ENCODE measurements at places on chromosomes 4 and X.

DNA sequence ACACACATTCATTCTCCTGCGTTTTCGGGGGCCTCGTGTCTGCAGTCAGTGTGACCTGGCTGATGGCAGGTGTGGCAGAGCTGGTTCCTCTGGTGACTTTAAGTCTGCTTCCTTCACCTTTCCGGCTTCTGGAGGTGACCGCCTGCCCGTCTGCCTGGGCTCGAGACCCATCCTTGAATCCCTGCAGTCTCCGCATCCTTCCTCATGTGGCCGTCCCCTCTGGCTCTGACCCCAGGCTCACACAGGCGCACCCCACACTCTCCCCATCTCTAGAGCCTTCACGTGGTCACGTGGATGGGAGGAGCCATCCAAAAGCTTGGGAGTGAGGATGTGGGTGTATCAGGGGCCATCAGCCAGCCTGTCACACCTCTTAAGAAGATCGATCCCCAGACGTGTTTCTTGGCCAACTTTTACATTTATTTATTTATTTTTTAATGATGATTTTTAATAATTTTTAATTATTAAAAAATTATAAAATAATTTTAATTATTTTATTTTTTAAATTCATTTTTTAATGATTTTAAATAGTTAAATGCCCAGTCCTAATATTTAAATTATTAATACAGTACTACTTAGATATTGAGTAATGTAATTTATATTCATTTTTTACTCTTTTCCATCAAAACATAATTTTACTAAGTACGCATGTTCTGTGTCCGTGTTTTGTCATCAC is 20.9 kb downstream of the RGS12 start:
- no peak for DNase-seq

DNA sequence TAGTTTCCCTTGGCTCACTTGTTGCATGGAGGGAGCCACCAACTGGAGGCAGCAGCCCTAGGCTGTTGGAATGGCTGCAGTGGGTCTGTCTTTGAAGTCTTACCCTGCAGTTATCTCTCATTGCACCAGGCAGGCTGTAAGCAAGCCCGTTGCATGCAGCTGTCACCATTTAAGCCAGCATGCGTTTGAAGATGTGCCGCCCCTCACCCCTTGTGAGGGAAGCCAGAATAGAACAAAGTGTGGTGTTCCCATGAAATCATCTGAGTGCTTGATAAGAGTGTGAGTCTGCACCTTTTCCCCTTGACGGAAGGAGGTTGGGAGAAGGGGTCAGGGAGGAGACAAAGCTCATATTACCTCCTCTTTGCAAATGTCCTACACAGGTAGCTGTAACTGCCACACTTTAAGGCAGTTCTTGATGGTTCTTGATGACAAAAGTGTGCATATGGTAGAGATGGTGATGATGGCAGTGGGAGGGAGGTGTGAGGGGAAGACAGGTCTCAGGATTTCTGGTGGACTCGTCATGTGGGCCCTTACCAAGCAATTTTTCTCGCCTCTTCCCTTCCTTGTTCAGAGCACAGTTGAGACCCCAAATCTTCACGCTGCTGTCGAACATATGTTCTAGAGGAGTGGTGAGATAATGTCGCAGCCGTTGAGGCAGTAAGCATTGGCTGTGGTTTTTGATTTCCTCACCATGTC is 191.4 kb upstream of the LEF1 start:
- DNase-seq: no peak

DNA sequence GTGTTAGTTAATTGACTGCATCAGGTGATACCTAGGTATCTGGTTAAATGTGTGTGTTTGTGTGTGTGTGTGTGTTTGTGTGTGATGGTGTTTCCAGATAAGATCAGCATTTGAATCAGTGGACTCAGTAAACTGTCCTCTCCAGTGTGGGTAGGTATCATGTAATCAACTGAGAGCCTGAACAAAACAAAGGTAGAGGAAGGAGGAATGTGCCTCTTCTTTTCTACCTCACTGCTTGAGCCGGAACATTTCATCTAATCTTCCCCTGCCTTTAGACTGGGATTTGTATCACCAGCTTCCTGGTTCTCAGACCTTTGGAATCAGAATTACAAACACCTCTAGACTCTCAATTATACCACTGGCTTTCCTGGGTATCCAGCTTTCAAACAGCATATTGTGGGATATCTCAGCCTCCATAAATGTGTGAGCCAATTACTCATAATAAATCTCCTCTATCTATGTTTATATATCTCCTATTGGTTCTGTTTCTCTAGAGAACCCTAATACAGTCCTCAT is 120.5 kb downstream of the TBCK start:
- DNase-seq: no peak

DNA sequence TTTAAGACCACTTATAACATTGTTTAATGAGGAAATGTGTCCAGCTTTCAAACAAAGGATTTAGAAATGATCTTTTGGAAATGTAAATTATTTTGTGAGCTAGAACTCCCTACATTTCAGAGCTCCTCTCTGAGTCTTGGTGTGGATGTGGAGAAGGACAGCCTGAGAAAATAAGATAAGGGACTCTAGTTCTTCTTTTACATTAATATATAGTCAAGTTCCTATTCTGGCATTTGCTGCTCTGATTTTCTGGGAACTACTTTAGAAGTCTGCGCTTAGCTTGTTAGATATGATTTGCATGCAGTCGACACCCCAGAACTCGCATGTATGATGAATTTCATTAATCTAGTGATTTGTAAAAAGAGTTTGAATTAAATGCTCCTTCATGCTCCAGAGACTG is 45.5 kb downstream of the TSPAN7 start:
- no peak for DNase-seq

GRCh38 chrX:10617186-10617998 is 3.0 kb downstream of the MID1 start:
- DNase-seq: no peak

GRCh38 chr4:54554339-54554990 is 103.3 kb upstream of the KIT start:
- DNase-seq: no peak

- DNase-seq: no peak
These were observed 15.6 kb downstream of the RUFY3 start for GRCh38 chr4:70737409-70737808.

DNA sequence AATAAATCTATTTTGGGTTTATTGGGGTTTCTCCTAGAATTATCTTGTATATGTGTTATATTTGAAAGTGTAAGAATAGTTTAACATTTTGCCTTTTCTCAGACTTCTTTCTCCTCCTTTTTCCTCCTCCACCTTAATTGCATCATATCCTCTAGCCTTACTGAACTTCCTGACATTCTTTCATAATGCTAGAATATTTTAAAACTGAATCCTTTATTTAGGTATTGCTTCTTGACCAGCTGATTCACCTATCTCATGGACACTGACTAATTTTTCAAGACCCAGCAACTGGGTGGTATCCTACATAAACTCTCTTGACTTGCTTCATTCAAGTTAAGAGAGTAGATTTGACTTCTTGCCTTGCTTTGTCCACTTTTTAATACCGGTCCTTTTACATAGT is 1508.9 kb downstream of the STIM2 start:
- no peak for DNase-seq

DNA sequence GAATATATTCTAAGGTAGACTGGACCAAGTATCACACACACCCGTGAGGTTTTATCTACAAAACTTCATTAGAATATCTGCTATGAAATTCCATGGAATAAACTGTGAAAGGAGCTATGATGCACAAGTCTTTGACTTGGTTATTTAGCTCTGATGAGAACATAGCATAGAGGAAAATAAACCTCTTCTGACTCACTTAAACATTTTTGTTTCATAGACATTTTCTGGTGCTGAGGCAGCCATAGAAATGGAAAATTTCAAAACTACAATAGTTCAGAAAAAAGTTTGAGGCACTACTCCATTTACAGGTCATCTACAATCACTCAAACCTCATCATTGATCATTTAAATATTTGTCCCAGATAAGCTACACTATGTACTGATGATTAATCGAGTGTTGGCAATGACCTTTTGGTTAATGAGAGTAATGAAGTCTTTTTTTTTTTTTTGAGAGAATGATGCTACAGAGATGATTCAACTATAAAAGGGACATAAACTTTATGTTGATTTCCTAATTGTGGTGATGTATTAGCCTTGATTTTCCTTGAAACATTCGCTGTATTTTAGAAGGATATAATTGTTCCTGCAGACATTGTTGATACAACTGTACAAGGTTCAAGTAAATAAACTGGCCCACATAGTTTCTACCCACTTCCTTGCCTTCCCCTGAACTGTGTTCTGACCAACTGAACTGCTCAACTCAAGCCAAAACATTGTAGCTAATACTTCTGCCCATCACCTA is 77.5 kb downstream of the AREG start:
- no peak for DNase-seq

- no peak for DNase-seq
These were observed 71.5 kb upstream of the EDNRA start for GRCh38 chr4:147409350-147409749.

DNA sequence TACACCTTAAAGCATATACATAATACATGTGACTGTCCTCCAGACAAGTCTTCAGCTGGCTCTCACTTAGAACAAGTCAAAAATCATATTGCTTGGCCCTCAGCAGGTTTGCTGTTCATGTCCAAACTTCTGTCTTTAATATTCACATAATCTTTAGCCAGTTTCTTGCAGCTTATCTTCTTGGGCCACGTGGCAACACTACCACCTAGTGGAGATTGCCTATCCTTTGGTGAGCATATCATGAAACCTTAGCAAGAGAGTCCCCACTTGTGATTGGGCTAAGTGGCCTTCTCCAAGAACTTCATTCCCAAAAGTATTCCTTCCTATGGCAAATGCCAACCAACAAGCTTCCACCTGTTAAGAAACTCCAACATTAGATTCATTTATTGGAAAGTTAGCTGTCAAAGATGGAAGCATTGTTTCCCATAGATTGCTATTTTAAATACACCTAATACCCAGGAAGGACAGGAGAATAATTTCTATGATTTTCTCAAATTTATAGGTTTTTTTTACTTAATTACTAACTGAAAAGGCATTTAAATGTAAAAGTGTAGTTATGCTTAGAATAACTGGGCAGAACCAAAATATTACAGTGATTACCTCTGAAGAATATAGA is 231.9 kb upstream of the INTU start:
- peak; percentile 82 for DNase-seq

- no peak for DNase-seq
These were observed 147.0 kb upstream of the SH3RF1 start for GRCh38 chr4:169417629-169418282.

GRCh38 chrX:97332963-97333362 is 449.3 kb downstream of the RPA4 start:
- DNase-seq: no peak

DNA sequence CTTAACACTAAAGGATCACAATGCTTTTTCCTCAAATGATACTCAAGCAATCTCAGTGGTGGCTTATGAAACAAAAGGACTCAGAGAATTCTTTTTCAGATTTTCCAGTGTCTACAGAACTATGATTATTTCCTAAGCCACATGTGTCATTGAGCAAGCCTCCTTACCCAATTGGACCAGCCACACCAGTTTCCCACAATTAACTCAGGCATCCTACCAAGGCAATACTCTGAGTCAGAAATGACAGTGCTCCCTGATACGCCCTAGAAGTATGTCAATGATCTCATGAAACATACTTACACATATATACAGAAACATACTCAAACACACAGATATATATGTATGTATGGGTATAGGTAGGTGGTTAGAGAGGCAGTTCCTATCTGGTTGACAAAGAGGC is 4.8 kb downstream of the ADAMTS3 start:
- no peak for DNase-seq

DNA sequence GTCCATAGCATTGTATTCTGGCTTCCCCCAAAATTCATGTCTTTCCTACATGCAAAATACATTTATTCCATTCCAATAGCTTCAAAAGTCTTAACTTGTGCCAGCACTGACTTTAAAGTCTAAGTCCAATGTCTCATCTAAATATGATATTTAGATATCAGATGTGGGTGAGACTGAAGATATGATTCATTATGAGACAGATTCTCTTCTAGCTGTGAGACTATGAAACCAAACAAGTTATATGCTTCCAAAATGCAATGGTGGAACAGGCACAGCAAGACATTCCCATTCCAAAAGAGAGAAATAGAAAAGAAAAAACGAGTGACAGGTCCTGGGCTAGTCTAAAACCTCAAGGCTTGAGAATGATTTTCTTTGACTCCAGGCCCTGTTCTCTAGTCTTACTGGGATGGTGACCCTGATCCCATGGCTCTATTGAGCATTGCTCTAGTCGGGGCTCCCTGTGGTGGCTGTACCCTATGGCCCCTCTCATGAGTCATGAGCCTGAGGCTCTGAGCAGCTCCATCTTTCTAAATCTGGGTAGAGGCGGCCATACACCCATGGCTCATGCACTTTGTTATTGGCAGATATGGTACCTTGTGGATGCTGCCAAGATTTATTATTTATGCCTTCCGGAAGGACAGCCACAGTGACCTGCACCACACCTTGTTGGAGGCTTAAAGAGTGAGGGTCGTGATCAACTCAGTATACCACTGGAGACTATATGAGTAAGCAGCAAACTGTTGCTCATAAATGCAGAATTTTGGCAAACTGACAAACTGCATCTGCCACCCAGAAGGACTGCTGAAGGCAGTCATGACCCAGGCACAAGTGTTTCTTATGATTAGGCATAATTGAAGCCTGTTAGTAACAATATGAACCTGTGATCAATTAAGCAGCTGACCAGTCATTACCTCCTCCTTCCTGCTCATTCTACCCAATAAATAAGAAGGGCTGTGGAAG is 38.5 kb upstream of the BOD1L1 start:
- DNase-seq: no peak

GRCh38 chrX:83916525-83916924 is 55.6 kb downstream of the CYLC1 start:
- no peak for DNase-seq

DNA sequence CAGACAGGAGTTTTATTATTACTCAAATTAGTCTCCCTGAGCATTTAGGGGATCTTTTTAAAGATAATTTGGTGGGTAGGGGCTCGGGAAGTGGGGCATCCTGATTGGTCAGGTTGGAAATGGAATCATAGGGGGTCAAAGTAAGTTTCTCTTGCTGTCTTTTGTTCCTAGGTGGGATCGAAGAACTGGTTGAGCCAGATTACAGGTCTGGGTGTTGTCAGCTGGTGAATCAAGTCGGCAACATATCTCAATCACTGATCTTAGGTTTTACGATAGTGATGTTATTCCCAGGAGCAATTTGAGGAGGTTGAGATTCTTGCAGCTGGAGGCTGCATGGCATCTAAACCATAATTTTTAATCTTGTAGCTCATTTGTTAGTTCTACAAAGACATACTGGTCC is 629.5 kb upstream of the AMOT start:
- no peak for DNase-seq

DNA sequence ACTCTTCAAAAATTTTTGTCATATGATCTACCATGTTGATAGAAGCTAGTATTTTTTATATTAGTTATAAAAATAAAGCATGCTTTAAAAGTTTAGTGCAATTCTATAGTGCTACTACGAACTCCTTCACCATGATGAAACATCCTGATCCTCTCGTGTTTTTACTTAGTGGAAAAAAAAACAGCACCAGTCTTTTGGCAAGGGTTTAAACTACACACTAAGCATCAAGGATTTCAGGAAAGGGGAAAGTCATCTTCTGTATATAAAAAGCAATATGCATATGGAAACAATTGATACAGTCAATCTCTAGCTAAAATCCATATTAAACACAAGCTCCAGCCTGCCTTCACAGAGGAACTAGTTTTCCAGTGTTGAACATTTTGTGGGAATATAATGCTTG is 18.7 kb downstream of the CHM start:
- no peak for DNase-seq

All from right forelimb (tissue), 1 donor.